ENCODE measurements at places on chromosomes 16 and 17. TPM values are rescaled to one million over a fixed set of nuclear protein-coding genes. Genes with fewer than 3 reads are reported as not detected.

DNA sequence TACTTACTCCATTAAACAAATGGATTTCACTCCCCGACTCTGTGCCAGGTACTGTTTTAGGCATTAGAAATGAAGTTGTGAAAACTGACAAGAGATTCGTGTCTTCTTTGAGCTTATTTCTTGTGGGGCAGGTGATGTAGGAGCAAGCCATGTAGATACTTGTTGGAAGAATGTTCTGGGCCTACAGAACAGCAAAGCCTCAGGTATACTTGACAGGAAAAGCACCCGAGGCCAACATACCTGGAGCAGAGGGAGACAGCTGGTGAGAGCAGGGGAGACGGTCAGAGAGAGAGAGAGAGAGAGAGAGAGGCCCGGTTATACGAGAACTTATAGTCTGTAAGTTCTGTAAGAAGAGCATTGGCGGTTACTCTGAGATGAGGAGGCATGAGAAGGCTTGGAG, 110.8 kb downstream of the FTO start:
- DNase-seq = no peak

The CCL8 gene
- 0.11 TPM for polyA plus RNA-seq

GRCh38 chr16:53219371-53219770, 164.6 kb downstream of the CHD9 start:
- no peak for DNase-seq

DNA sequence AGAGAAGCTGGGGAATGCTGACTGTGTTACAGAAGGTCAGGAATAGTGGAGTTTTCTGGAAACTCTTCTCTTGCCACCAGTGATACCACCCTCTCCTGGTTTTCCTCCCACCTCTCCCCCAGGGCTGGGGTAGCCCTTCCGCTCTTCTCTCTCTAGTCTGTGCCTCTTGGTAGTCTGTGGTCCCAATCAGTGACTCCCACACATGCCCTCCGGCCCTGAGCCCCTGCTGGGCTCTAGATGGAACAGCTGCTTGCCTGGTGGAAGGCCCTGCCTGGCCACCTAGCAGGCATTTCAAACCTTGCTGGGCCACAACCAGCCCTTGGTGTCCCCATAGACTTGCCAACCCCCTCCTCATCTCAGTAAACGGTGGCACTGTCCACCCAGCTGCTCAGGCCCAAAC, 15.2 kb upstream of the MTSS2 start:
- no peak for DNase-seq

GRCh38 chr17:30950669-30951399, 20.0 kb upstream of the RNF135 start:
- no peak for DNase-seq

The ZPBP2 gene
- not detected for polyA plus RNA-seq

DNA sequence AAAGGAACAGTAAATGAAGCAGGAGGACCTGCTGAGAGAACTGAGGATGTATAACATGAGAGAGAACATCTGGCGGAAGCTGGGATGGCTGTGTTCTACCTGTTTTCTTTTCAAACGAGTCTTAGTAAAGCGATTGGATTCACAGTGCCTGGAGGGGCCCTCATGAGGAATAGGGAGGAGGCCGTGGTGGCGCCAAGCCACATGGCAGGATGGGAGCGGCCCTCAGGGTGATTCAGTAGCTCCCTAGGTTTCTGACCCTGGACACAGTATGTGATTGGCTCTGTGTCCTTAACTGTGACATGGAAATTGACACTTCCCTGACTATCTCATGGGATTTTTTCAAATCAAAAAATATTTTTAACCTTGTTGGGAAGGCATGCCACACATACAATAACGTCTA, 32.1 kb downstream of the USP43 start:
- no peak for DNase-seq

Data from BJ (cell line).